ENCODE measurements at places on chromosomes 13 and 19.

DNA sequence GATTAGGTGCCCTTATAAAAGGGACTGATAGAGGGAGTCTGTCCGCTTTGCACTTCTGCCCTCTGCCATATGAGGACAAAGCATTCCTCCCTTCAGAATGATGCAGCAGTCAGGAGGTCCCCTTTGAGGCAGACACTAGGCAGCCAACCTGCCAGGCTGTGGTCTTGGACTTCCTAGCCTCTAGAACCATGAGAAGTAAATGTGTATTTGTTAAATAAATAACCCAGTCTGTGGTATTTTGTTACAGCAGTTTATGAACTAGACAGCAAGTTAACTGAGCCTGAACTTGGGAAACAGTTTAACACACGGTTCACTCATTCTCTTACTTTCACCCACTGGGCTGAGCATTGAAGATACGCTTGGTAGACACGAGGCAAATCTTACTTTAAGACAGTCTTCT is 313.2 kb downstream of the UQCRFS1 start:
- DNase-seq: no peak

- DNase-seq: no peak
Measured at GRCh38 chr19:8566855-8567254, 10.4 kb downstream of the MYO1F start.

DNA sequence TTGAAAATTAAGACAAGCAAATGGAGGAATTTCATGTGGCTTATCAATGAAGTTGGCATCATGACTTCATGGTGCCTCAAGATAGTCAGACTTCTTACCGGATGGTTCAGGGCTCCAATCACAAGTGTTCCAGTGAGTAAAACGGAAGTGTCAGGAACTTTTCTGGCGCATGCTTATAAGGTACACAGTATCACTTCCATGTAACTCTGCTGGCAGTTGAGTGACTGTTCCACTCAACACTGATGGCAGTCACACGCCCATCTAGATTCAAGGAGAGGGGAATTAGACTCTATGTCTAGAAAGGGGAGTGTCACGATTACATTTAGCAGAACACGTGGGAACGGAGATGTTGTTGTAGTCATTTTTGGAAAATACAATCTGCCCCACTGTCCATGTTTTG is 114.3 kb downstream of the KCTD15 start:
- no peak for DNase-seq

- DNase-seq: no peak
Measured at GRCh38 chr13:48411841-48412531, 927 bp downstream of the LPAR6 start.

GRCh38 chr19:14315433-14315832 is 65.8 kb upstream of the ADGRE5 start:
- DNase-seq: no peak

GRCh38 chr19:37893845-37894575 is 12.4 kb downstream of the WDR87 start:
- DNase-seq: no peak

DNA sequence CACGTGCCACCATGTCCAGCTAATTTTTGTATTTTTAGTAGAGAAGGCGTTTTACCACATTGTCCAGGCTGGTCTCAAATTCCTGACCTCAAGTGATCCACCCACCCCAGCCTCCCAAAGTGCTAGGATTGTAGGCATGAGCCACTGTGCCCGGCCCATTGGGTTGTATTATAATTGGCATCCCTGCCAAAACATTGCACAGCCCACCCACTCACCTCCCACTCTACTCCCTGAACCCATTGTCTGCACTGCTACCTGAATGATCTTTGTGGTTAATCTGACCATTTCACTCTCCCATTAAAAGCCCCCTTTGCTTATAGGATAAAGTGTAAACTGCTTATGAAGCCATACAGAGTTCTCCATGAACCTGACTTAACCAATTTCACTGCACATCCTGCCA is 26.3 kb upstream of the KCTD12 start:
- no peak for DNase-seq

GRCh38 chr19:16342002-16342715 is 17.5 kb downstream of the KLF2 start:
- DNase-seq: no peak

GRCh38 chr13:81116461-81117282 is 775.7 kb upstream of the SPRY2 start:
- DNase-seq: no peak

- no peak for DNase-seq
Measured at GRCh38 chr19:45577111-45577905, 7.3 kb downstream of the OPA3 start.

GRCh38 chr19:55688422-55689218 is 13.6 kb downstream of the EPN1 start:
- DNase-seq: no peak

DNA sequence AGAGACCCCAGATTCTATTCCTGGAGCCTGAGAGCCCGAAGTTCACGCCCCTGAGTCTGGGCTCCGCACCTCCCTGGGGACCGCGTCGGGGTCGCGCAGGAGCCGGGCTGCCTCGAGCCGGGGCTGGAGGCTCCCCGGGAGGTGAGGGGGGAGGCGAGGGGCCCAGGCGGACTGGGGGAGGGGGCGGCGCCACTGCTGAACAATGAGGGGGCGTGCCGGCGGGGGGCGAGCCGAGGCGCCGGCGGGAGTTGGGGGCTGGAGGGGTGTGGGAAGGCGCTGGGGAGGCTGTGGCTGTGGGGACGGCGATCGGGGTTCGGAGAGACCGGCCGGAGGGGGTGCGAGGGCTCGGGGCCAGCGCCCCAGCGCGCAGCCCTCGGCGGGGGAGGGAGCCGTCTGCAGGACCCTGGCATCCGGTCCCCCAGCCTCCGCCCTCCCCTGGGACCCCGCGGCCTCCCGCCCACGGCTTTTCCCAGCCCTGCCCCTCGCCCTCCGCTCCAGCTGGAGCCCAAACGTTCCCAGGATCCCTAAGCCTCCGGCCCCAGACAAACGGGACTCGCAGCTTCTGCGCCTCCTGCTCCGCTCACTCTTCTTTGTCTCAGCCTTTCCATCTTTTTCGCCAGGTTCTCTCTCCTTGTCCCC is 922 bp downstream of the PLEKHG2 start:
- no peak for DNase-seq

- no peak for DNase-seq
Measured at GRCh38 chr13:29706923-29707322, 111.4 kb upstream of the SLC7A1 start.

DNA sequence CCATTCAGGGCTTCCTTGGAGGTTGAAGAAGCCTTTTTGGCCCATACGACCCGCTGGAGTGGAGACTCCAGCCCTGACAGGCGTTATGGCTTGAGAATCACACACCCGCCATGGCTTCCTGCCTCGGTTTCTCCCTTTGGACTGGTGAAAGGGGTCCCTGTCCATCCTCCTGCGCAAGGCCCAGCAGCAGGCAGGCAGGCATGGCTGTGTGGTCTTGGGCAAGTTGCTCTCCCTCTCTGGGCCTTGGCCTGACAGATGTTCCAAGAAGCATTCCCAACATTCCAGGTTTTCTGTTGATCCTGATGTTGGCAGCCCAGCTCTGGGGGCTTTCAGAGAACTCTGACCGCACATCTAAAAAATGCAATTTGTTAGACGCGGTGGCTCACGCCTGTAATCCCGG is 8.1 kb downstream of the PTPRS start:
- no peak for DNase-seq

DNA sequence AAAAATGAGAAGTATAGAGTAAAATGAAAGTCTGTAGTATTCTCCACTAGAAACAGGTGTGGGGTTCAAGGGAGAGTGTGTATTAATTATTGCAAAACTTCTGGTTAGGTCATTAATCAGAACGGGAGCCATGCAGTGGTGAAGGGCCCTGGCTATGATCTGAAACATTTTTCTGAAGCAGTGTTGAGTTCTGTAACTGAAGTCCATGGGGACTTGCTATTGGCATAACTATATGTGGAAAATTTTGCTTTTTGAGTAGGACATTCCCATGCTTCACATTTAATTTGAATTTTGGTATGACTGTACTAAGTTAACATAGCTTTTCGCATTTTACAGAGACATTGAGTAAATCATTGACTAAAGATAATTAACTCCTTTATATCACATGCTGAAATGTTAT is 67.5 kb downstream of the LRCH1 start:
- no peak for DNase-seq

DNA sequence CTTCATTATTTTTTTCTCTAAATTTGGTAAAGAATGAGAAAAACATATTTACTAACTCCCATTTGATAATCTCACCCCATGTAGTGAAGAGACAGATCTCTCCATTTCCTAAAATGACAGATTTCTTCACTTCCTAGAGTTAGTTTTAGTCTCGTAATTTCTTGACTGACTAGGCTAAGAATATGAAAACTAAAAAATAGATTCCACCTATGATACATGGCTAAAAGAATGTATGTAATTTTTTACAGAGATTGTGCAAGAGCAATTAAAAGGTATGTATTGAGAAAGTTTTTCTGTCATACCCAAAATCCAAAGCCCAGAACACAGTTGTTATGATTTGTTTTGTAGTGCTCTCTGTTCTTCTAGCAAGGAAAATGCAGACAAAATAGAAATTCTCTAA is 9.5 kb downstream of the NALCN start:
- no peak for DNase-seq

- no peak for DNase-seq
Measured at GRCh38 chr19:35000647-35001501, 751 bp downstream of the GRAMD1A start.

- DNase-seq: no peak
Measured at GRCh38 chr19:29495901-29496441, 29.8 kb upstream of the VSTM2B start.

DNA sequence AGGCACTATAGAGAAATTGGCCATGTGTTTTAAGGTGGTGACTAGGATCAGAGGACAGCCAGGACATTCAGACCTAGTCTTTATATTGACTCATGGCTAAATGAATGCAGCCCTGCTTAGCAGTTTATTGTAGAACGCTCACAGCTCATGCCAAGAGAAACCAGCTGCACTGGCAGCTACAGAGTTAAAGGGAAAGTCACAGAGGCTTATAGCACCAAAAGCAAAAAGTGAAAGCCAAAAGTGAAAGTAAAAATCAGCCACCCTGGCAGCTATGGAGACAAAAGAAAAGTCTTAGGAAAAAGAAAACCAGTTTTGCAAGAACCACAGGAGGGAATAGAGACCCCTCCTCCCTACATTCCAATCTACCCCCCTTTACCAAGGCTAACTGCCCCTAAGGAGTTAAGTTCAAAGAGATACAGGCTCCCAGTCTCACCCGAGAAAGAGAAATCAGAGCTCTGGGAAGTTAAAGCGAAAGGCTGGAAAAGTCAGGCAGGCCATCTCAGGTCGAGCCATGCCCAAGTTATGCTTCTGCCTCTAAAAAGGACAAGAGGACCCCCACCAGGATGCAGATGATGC is 99.0 kb downstream of the ZNF429 start:
- no peak for DNase-seq

DNA sequence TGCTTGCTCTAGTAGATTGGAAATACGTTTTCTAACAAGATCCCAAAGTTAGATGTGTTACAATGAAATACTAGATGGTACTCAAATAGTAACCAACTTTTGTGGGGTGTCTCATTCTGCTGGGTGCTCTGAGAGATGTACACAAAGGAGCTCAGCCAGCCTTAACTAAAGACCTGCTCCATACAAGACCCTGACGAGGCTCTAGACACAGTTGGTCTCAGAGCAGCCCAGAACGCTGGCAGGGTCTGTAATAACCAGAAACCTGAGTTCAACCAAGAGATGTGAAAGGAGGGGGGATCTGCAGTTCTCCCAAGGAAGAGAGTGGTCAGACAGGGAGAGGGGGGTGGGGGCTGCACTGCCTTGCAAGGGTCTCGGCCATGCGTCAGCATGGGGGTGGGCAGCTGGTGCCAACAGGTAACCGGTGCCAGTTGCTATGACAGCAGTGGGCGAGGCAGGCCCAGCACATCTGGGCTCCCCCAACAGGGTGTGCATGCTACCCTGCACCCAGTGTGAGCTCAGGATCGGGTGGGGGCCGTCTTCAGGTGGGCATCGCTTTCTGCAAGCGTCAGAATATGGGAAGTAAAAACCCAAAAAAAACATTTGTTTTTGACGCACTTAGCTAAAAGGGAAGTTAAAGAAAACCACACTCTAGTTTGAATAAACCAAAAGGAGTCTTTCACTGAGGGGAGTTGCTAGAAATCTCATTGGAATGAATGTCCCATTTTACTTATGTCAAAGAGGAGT is 68.0 kb upstream of the GPR183 start:
- DNase-seq: no peak

- no peak for DNase-seq
Measured at GRCh38 chr19:39941615-39942365, 7.4 kb upstream of the FCGBP start.

DNA sequence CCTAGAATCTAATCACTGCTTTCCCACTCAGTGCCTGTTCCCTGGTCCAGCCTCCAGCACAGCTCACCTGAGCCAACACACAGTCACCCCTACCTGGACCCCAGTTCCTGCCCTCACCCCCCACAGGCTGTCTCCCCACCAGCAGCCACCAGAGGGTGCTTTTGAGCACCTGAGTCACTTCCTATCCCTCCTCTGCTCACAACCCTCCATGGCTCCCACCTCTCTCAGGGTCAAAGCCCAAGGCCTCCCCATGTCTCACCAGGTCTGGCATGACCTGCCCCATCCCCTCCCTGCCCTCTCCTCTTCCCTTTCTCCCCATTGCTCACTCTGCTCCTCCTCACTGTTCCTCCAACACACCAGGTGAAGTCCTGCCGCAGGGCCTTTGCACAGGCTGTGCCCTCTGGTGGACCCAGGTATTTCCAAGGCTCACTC is 7.1 kb upstream of the DPP9 start:
- DNase-seq: no peak

GRCh38 chr13:103238441-103238840 is 172.2 kb upstream of the SLC10A2 start:
- peak; percentile 21 for DNase-seq

DNA sequence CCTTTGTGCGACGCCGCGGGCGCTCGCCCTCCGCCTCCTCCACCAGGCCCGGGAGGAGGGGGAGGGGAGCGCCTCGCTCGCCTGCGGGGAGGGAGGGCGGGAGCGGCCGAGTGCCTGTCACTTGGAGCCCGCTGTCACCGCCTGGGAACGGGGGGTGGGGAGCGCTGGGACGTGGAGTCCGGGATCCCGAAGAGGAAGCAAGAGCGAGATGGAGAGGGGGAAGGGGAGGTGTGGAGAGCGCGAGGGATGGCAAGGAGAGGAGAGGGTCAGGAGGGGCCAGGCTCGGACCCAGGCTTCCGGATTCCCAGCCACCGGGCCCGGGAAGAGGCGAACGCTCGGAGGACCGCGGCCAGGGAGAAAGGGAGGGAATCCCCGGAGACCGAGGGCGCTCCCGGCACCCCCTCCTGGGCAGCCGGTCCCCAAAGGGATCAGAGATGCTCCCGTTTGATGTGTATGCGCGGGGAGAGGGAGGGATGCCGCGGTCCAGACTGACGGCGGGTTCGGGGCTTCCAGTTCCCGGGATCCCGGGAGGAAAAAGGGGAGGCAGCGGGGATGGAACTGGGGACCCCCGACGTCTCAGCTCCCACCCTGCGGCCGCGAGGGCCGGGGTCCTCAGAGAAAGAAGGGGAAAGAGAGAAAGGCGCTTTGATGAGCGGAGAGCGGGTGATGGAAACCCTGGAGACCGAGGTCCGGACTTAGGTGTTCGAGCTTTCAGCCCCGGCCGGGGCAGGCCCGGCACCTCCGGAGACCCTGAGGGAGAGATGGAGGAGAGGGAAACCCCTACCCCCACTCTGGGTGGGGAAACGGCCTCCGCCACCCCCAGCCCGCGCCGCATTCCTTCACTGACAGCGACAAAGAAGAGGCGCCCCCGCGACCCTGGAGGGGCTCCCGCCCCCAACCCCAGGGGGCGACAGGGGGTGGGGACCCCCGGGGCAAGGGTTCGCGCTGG is 4.7 kb upstream of the DPF1 start:
- DNase-seq: no peak

GRCh38 chr19:10085641-10086590 is at the start of gene SHFL:
Gene SHFL (plus strand): TSS chr19:10086317. CDS start chr19:10086428, 111 bp downstream.
- DNase-seq: no peak

GRCh38 chr19:9953802-9954542 is 17.7 kb upstream of the OLFM2 start:
- DNase-seq: no peak

- no peak for DNase-seq
Measured at GRCh38 chr13:50075619-50076097, 60.4 kb downstream of the KCNRG start.

Data from NCI-H2081 treated with DMSO at 0.1 percent for 48 hours (cell line).